ENCODE measurements at places on chromosomes 13 and 19.
A peak's percentile ranks its signal among the peaks of the same experiment; 100 is the strongest.

- no peak for DNase-seq
Observed at GRCh38 chr13:40981949-40982348, 37.2 kb downstream of the ELF1 start.

DNA sequence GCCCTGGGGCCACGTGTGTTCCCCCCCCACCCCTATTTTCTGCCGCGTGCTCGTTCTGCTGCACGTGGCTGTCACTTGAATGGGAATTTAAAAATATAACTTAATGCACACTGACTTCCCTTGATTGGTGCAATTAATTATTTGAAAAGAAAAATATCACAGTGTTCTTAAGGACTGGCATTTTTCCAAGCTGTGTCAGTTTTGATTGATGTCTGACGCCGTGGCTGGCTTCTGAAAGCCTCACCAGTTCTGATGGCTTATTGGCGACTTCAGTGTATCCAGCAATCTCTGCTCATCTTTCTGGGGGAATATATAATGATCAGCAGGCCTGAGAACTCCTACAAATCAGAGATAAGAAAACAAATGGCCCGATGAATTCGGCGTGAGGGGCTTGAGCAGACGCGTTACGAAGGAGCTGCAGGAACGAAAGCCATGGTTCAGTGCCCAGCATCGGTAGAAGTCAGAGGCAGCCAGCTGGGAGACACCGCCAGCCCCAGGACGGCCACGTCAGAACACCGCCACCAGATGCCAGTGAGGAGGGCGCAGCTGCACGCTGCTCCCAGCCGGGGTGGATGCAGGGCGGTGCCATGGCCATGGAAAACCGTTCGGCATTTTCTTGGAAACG is 111.2 kb downstream of the KDM4B start:
- no peak for DNase-seq

- no peak for DNase-seq
Observed at GRCh38 chr13:113160983-113161382, 2.5 kb downstream of the PROZ start.

DNA sequence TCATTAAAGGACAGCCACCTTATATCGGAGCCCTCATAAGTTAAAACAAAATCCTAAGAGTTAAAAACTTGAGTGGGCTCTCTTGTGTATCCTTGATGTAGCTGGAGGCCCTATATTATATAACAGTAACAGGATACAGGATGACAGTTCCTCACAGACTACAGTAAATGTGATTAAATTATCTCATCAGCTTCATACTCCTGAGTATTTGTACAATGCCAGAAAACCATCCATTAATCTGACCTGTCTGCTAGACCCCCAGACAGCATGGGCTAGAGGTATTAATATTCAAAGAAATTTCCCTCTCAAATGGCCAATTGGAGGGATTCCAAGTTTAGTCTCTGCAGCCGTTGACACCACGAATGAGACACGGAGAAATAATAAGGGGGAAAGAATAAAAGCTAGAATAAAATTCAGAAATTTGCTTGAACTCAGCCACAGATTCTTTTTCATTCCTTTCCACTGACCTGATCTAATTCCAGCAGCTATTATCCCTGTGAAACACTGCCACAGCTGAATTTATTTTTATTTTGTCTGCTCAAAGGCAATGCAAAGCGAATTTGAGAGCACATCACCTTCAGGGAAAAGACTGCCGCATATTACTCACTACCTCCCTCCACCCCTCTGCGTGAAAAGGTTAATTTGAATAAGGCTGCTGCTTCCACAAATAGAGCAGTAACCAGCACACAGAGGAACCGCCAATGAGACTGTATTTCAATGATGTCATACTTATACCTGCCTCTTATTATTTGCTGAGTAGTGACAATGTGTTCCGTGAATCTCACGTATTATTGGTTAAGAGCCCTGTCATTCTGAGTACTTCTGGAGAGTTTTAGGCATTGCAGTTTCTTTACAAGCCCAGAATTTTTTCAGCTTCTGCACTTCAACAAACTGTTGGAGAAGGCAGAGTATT is 155.9 kb upstream of the KLF12 start:
- DNase-seq, result peak; percentile 82

- DNase-seq, result no peak
Observed at GRCh38 chr19:3578390-3578789, 5.6 kb downstream of the HMG20B start.

GRCh38 chr19:45976178-45976577 is 2.5 kb upstream of the NOVA2 start:
- no peak for DNase-seq

GRCh38 chr13:101706651-101707050 is 254.2 kb downstream of the ITGBL1 start:
- DNase-seq, result peak; percentile 85

GRCh38 chr19:12833418-12833737 is 1.0 kb downstream of the RTBDN start:
- no peak for DNase-seq
